A549 (cell line): ENCODE measurements at places on chromosomes 2 and 18. TPM values are rescaled to one million over a fixed set of nuclear protein-coding genes. Genes with fewer than 3 reads are reported as not detected.

GRCh38 chr2:72124376-72124775 lies 23.3 kb downstream of the CYP26B1 start:
- DNase-seq, result no peak

DNA sequence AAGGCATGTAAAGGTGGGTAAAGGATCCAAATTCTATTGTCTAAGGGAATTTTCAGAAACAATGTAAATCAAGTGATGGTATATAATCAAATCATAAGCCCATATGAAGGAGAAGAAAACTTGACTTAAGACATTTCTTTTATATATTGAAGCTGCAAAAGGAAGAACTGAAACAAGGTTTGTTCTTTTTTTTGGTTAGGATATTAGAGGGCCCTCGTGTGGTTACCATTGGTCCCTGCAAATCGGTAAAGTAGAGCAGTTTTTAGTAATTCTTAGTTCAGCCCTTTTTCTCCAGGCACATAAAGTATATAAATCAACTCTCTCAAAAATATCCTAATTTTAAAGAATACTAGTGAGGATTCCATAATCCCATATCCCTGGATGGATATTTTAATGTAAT lies 105.6 kb upstream of the STK17B start:
- DNase-seq, result no peak

The ZSWIM2 gene
- not detected in 3 replicates for polyA plus RNA-seq

The LIMS3 gene
- polyA plus RNA-seq, result not detected in 3 replicates

The COL4A4 gene
- polyA plus RNA-seq, result 1.4 to 2.2 TPM (median 1.7 TPM) in 3 replicates
